Endodermal cell (in vitro differentiated cells): ENCODE measurements at places on chromosomes 2 and 18. TPM values are rescaled to one million over a fixed set of nuclear protein-coding genes. Genes with fewer than 3 reads are reported as not detected.
A peak's percentile ranks its signal among the peaks of the same experiment; 100 is the strongest.

The HOXD4 gene
- total RNA-seq, result not detected in 3 replicates

- no peaks in the 10 kb centered on the region for H3K27me3 ChIP-seq
- H3K4me1 ChIP-seq, result no peaks in the 10 kb centered on the region
- DNase-seq, result peak; percentile 7
- no peak overlapping the region for H3K4me3 ChIP-seq
- no peak overlapping the region for H3K27ac ChIP-seq
Measured at GRCh38 chr18:58975781-58976180, 111.1 kb downstream of the ZNF532 start.

- no peak overlapping the region for H3K27ac ChIP-seq
- no peaks in the 10 kb centered on the region for H3K4me1 ChIP-seq
Measured at GRCh38 chr2:8232871-8233270, 449.0 kb upstream of the ID2 start.

DNA sequence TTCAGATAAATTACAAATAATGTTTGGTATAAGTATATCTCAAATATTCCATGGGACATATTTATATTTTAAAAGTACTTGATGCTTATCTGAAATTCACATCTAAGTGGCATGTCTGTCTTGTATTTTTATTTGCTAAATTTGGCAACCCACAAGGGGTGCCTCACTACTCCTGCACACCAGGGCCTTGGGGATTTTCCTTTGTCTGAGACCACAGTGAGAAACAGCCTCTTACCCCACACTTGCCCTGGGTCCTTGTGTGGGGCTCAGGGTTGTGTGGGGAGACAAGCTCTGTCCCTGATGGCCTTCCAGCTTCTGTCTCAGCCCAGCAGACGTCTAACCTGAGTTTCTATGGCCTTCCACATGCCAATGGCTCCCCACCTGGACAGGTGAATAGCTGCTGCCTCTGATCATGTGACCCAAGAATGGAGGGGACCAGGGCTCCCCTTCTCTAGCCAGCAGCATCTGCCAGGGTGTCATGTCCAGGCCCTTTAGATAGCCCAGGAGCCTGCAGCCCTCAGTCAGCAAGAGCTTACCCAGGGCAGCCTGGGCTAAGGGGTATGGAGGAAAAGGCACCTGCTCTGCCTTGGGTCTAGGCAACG, 49.5 kb upstream of the MRPL33 start:
- DNase-seq, result no peak
- H3K4me3 ChIP-seq, result no peak overlapping the region
- H3K27ac ChIP-seq, result no peak overlapping the region
- H3K36me3 ChIP-seq, result no peaks in the 10 kb centered on the region
- H3K27me3 ChIP-seq, result peaks cover 1% of the 10 kb centered on the region

DNA sequence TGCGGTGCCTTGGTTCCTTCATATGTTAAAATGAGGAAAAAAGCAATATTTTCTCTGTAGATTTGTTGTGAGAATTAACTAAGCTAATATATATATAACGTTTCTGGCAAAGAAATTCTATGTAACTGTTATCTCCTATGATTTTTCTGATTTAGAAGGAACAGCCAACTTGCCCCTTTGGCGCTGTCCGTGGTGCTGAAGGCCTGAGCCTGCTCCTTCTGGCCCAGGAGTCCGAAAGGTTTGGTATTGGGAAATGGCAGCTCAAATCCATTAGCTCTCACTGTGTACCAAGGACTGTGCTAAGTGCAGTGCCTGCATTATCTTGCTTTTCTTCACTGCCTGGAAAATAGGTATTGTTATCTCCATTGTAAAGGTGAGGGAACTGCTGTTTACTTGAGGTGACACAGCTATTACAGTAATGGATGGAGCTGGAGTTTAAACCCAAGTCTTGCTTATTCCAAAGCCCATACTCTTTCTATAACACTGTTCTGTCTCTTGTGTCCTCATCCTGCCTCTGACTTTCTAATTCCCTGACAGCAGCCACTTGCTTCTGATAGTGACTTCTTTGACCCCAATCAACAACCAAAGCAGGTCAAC, 52.2 kb downstream of the C1QL2 start:
- H3K4me3 ChIP-seq, result no peak overlapping the region
- peaks cover 5% of the 10 kb centered on the region for H3K27me3 ChIP-seq
- peak; percentile 93 for DNase-seq
- H3K4me1 ChIP-seq, result no peaks in the 10 kb centered on the region
- H3K36me3 ChIP-seq, result no peaks in the 10 kb centered on the region
- H3K27ac ChIP-seq, result no peak overlapping the region

DNA sequence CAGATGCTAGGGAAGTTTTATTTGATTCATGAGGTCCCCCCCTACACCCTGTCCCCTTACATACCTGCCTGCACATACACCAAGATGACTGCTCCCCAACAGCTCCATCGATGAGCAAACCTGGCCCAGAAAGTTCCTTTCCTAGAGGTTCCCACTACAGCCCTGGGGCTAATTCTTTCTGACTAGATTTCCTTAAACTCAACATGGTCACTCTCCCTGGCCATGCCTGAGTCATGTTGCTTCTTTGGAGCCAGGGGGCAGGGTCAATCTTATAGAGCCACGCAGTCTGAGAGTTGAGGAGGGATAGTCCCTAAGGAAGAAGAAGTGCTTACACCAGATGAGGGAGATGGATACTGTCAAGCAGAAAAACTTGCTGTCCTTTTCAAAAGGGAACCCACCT, 67.7 kb upstream of the GLI2 start:
- no peak overlapping the region for H3K4me3 ChIP-seq
- no peaks in the 10 kb centered on the region for H3K36me3 ChIP-seq
- peaks cover 12% of the 10 kb centered on the region for H3K27me3 ChIP-seq
- no peak overlapping the region for H3K27ac ChIP-seq
- no peaks in the 10 kb centered on the region for H3K4me1 ChIP-seq

DNA sequence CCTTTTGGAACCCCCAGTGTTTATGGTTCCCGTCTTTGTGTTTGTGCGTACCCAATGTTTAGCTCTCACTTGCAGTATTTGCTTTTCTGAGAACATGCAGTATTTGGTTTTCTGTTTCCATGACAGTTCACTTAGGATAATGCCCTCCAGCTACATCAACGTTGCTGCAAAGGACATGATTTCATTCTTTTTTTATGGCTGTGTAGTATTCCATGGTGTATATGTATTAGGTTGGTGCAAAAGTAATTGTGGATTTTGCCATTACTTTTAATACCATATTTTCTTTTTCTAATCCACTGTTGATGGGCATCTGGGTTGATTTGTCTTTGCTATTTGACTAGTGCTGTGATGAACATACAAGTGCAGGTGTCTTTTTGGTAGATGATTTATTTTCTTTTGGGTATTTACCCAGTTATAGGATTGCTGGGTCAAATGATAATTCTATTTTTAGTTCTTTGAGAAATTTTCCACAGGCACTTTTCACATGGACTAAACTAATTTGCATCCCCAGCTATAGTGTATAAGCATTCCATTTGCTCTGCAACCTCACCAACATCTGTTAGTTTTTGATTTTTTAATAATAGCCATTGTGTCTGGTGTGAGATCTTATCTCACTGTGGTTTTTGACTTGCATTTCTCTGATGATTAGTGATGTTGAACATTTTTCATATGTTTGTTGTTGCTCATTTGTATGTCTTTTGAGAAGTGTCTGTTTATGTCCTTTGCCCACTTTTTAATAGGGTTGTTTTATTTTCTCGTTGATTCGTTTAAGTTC, 63.6 kb downstream of the CERS6 start:
- no peaks in the 10 kb centered on the region for H3K36me3 ChIP-seq
- peaks cover 12% of the 10 kb centered on the region for H3K4me1 ChIP-seq
- no peak overlapping the region for H3K4me3 ChIP-seq
